ENCODE measurements at places on chromosomes 16 and 17.
A peak's percentile ranks its signal among the peaks of the same experiment; 100 is the strongest.

GRCh38 chr16:17453364-17454038 lies 17.3 kb downstream of the XYLT1 start:
- DNase-seq, result no peak

DNA sequence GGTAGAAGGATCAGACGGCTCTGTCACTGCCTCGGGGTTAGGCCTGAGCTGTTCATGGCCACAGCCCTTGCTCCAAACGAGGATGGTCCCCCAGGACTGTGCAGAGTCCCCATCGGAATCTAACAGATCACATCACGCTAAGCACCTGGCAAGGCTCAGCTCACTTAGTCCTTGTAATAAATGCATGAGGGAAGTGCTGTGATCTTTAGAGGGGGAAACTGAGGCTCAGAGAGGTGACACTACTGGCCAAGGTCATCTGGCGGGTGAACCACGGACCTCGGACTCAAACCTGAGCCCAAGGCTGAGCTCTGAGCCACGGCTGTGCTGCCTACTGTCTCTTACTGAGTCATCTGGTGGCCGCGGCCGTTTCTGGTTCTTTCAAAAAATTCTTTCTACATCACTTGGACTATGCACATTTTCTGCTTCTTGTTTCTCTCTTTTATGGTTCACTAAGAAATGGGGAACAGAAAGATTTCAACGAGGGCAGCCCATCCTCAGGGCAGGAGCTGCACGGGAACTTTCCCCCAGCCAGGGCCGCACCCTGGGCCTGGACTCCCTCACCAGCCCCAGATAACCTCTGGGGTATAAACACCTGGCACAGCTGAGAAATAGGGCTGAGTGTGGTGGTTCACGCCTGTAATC lies 55.6 kb downstream of the COTL1 start:
- DNase-seq, result no peak

- DNase-seq, result peak; percentile 7
These were observed 29.5 kb downstream of the DRC3 start for GRCh38 chr17:18002171-18002570.

DNA sequence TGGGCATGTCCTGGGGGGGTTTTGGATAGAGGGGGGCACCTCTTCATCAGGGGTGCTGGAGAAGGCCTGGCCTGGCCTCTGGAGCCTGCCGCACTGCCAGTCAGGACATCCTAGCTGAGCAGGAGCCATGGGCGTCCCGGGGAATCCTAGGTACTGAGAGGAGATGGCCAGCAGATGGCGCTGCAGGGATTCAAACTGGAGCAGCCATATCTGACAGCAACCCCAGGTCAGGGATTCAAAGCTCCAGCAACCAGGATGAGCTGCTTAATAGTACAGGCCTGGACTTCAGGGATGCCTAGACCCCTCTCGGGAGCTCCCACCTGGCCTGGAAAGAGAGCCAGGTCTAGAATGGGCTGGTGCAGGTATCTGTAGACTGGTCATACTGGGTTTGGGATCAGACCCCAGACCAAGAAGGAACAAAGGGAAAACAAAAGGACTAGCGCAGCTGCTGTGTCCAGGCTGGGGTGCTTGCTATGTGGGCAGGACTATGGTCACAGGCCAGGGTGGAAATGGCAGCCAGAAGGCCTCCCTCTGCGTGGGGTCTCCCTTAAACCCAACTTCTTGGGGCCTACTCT lies 306.9 kb upstream of the RBFOX1 start:
- DNase-seq, result peak; percentile 12

DNA sequence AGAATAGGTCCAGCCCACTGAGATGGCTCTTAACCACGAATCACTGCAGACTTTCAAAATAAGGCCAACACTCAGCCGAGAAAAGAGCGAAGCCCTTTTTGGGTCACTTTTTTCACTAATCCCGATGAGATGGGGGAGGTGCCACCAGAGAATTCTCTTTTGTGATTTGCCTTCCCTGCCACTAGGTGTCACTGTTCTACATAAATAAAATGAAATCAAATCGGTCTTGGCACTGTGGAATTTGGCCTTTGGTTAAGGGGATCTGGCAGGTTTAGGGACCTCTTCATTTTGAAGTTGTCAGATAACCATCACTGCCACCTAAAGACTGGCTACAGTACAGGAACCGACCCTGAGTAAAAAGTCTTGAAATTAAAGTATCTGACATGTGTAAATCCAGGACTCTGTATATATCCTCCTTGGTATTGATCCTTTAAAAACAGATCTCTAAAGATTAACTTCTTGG lies 147.0 kb downstream of the HS3ST4 start:
- DNase-seq, result peak; percentile 22

GRCh38 chr16:21226749-21227148 lies 6.8 kb upstream of the ANKS4B start:
- no peak for DNase-seq

DNA sequence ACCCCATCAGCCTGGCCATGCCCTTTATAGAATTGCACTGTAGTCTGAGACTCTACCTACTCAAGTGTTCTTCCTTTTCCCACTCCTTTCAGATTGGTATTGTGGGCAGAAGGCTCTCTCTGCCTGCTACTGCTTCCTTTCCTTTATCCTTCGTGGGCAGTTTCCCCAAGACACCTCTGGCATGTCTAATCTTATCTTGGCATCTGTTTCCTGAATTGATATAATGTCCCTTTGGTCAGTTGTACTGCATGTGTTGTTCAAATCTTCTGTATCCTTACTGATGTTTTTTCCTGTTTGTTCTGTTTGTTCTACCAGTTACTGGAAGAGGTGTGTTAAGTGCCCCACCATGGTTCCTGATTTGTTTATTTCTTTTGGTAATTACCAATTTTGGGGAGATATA lies 29.5 kb upstream of the MSI2 start:
- no peak for DNase-seq

DNA sequence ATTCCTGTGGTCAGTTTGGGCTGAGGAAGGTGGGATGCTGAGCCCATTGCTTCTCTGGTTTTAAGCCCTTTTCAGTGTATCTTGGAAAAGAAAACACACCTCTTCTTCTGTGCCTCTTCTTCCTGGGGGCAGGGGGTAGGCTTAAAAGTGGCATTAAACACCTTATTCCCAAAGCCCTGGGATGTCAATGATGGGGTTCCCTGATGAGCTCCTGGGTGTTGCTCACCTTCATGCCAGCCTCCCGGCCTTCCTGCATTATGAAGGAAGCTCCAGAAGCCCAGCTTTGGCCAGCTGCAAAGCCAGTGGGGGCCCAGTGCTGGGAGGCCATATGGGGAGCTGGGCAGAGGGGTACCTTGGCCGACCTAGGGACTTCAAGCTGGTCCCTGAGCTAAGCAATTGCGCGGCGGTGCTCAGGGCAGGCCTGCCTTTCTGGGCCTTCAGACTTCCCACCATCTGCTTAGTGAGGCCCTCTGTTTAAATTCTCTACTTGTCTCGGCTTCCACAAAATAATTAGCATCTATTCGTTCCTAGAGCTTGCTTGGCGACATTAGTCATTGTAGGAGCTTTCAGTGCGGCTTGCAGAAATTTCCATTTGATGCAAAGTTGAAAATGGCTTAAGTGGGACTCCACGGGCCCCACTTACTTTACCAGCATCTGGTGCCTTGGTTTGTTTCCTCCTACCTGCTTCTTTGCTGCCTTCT lies 121.7 kb upstream of the NLRP1 start:
- no peak for DNase-seq

- no peak for DNase-seq
These were observed 5.9 kb upstream of the SUMO2 start for GRCh38 chr17:75188614-75189013.

- DNase-seq, result no peak
These were observed 19.0 kb downstream of the KCNG4 start for GRCh38 chr16:84220851-84221250.

GRCh38 chr16:50534958-50535357 lies 13.2 kb upstream of the NKD1 start:
- DNase-seq, result no peak

- DNase-seq, result no peak
These were observed 59.0 kb downstream of the ELAC2 start for GRCh38 chr17:12958786-12959185.

DNA sequence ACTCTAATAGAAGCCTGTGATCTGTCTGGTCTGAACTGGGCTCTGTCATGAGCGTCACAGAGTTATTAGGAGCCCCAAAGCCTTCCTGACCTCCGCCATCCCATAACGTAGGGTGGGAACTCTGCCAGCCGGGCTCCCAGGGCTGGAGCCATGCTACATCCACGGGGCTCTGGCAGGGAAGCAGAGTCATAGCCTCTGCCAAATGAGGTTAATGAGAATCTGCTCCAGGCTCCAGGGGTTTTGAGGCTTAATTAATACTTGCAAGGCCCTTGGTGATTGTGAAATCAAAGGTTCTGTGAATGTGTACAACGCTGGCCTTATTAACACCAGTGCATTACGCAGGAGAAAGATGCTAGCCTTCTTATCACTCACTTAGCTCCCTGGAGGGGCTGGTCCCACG lies 42.4 kb upstream of the ZFP90 start:
- no peak for DNase-seq

DNA sequence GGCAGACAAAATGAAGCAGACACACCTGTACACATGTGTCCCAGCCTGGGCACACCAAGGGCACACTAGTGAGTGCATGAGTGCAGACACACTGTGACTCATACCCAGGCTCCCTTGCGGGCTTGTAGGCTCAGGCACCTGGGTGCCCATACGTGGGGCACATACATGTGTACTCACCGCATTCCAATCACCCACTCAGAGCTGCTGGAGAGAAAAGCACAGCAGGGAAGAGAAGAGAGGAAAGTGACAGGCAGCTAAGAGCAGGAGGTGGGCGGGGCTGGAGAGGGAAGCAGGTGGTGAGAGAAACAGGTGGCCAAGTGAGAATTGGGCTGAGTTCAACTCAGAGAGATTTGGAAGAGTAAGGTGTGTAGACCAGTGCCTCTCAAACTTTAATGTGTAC lies 54.0 kb downstream of the TMEM132E start:
- peak; percentile 20 for DNase-seq

GRCh38 chr17:19287651-19288050 lies 50.5 kb downstream of the EPN2 start:
- no peak for DNase-seq

GRCh38 chr16:30066761-30067583 lies 1.4 kb downstream of the ALDOA start:
- DNase-seq, result no peak

DNA sequence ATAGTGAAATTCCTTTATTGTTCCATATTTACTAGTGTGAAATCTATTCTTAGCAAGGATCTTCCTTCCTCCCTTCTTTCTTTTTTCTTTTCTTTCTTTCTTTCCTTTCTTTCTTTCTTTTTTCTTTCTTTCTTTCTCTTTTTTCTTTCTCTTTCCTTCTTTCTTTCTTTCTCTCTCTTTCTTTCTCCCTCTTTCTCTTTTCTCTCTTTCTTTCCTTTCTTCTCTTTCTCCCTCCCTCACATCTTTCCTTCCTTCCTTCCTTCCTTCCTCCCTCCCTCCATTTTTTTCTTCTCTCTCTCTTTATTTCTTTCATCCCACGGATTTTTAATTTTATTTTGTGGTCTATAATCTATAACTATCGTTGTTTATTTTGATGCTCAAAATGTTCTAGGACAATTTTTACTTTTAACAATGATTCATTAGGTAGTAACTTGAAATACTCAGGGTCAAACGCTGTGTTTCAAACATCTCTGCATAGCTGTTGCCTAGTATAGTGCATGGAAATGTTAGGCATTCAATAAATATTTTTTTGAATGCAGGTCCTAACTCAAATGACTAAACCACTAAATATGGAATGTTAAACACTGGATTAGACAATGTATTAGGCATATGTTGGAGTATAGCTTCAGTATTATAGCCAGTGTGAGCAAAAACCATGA lies 178.3 kb downstream of the MAP2K6 start:
- no peak for DNase-seq

GRCh38 chr17:74738051-74738996 lies 1.3 kb downstream of the RAB37 start:
- DNase-seq, result no peak

GRCh38 chr17:51491416-51491815 lies 231.1 kb downstream of the UTP18 start:
- no peak for DNase-seq

DNA sequence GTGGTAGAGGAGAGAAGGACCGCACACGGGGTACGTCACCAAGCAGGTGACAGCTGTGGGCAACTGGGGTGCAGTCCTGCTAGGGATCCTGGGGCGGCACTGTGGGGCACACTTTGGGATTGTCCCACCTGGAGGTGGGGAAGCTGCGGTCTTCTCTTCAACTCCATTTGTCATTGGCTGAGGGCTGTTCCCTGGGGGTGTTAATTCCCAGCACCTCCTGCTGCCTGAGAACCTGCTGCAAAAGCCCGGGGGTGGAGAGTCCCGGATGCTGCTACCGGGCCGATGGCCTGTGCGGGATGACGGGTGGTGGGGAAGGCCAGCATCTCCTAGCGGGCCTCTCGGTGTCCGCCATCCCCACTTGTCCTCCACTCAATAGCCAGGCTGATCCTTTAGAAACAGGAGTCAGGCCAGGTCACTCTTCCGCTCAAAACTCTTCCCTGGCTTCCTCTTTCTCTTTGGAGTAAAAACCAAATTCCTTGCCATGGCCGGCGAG lies 100.2 kb downstream of the CYLD start:
- DNase-seq, result no peak

- no peak for DNase-seq
These were observed 22.6 kb upstream of the PMP22 start for GRCh38 chr17:15287538-15288267.

GRCh38 chr17:32117399-32117798 lies 24.9 kb upstream of the RHOT1 start:
- DNase-seq, result no peak

GRCh38 chr16:11793840-11794239 lies 3.2 kb downstream of the ZC3H7A start:
- DNase-seq, result no peak
